ENCODE measurements at places on chromosomes 4 and X.

- no peak for DNase-seq
Observed at GRCh38 chr4:124055896-124056295, 656.6 kb downstream of the ANKRD50 start.

DNA sequence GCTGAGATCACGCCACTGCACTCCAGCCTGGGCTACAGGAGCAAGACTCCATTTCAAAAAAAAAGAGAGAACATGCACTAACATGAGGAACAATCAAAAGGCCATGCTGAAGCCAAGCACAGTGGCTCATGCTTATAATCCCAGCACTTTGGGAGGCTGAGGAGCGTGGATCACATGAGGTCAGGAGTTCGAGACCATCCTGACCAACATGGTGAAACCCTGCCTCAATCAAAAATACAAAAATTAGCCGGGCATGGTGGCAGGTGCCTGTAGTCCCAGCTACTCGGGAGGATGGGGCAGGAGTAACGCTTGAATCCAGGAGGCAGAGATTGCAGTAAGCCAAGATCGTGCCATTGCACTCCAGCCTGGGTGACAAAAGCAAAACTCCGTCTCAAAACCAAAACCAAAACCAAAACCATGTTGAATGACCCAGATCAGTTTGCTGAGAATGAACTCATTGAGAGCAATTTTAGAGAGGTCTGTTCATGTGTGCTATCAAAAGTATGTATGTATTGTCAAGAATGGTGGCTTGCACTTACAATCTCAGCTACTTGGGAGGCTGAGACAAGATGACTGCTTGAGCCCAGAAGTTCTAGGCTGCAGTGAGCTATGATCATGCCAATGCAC lies 44.8 kb downstream of the PDS5A start:
- no peak for DNase-seq

DNA sequence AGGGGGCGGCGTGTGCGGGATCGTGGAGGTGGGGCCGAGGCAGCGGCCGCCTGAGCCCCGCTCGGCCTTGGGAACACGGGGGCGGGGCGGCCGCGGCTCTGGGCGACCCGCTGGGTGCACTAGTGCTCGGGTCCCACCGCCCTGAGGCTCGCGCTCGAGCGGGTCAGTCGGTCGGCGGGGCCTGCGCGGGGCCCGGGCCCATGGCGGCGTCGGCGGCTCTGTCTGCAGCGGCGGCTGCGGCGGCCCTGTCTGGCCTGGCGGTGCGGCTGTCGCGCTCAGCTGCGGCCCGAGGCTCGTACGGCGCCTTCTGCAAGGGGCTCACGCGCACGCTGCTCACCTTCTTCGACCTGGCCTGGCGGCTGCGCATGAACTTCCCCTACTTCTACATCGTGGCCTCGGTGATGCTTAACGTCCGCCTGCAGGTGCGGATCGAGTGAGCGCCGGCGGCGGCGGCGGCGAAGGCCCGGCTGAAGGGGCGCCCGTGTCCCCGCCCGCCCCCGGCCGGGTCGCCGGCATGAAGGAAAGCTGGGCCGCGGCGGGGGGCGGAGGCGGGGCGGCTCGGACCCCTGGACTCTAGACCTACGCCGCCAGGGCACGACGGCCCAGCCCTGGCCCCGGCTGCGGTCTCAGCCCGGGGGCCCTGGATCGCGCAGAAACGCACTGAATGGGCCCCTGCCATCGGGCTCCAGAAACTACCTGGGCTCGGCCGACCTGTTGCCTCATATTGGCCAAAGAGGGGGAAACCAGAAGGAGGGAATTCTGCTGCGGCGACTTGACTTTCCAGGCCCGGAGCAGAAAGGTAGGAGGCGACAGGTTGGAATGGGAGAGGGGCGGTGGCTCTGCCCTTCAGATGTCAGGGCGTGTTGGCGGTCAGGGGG lies at the start of gene SMIM10L2A:
Gene SMIM10L2A (plus strand): TSS at position 13 of the 878 bp plus-strand sequence. CDS start 188 bp downstream, at position 201.
- no peak for DNase-seq

GRCh38 chr4:146343776-146344175 lies 129.4 kb downstream of the REELD1 start:
- DNase-seq = no peak

GRCh38 chr4:24887881-24888430 lies 24.9 kb downstream of the CCDC149 start:
- no peak for DNase-seq

- DNase-seq = no peak
Observed at GRCh38 chr4:23737571-23737970, 152.3 kb downstream of the PPARGC1A start.

GRCh38 chr4:71240094-71240493 lies 98.7 kb upstream of the SLC4A4 start:
- no peak for DNase-seq

DNA sequence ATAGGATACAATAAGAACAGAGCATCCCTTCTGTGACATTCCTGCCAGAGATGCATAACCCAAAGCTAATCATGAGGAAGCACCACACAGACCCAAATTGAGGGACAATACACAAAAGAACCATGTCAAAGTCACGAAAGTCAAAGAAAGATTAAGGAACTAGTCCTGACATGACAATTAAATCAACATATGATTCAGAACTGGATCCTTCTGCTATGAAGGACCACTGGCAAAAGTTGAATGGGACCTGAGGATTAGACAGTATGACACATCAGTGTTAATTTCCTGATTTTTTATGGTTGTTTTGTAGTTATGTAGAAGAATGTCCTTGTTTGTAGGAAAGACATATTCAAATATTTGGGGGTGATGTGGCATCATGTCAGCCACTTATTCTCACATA lies 13.9 kb downstream of the ACOT9 start:
- DNase-seq = no peak

- DNase-seq = no peak
Observed at GRCh38 chr4:149176039-149176438, 639.6 kb downstream of the IQCM start.

DNA sequence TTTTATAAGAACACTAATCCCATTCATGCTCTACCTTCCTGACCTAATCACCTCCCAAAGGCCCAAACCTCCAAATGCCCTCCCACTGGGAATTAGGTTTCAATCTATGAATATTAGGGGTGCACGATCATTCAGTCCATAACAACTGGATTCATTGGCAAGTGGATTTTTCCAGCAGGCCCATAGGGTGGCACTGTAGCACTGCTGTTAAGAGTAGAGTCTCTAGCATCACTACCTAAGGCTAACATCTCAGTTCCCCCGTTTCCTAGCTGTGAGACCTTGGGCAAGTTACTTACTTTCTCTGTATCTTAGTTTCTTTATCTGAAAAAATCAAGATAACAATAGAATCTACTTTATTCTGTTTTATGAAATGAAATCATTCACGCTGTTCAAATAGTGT lies 315.8 kb downstream of the STIM2 start:
- DNase-seq = peak; percentile 34

DNA sequence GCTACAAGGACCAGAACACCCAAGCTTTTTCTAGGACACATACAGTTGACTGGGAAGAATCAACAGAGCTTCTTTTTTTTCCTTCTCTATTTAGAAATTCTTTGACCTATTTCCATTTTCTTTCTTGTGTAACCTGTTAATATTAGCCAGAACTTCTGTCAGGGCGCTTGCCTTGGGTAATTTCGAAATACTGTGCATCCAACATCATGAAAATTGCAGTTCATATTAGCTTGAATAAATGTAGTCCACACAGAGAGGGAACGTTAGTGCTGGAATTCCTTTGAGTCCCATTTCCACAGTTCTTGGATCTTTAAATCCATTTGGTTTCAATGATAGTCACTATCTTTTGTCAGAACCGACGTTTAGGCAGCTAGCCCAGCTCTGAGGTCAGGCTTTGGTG lies 141.8 kb downstream of the MXRA5 start:
- no peak for DNase-seq
